ENCODE measurements at places on chromosomes 11 and 22.

- DNase-seq = peak; percentile 74
Measured at GRCh38 chr11:95506777-95507176, 275.8 kb upstream of the SESN3 start.

DNA sequence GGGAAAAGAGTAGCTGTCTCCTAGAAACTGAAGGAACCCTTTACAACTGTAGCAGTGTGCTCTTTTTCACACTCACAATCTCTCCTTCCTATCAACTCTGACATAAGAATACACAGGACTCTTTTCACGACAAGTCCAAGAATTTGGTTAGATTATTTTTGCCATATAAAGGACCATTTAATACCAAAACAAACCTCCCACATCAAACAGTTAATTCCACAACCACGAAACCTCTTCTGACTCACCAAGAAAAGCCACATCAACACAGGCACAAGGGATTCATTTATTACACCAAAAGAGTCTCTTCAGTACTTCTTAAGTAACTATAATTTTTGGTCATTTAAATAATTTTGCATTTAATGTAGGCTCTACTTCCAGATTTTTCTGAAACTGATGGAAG, 222.6 kb upstream of the PITPNB start:
- DNase-seq = peak; percentile 83

DNA sequence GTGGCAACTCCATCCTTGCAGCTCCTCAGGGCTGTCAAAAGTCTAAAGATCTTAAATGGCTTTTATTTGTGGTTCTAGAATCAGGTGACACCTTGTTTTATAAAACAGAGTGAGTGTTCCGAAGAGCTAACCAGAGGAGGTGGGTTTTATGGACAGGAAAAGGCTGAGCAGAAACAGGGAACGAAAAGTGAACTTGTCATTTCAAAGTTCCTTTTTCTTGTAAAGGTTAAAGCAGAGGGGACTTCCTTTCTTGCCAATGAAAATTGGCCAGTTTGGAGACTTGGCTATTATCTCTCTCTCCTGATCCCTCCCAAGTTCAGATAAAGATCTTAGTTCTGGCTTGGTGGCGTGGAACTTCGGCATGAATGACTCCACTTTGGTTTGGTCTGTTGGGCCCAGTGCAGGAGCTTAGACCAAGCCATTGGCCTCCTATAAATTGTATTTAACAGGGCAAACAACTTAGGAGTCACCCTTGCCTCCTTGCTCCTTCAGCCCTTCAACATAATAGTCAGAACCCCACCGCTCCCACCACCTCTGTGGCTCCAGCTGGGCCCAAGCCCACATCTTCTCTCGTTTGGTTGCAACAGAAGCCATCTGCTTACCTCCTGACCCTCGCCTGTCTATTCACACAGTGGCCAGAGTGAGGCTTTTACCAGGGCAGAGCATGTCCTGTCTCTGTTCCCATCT, 102.4 kb upstream of the THY1 start:
- no peak for DNase-seq

- DNase-seq = no peak
Measured at GRCh38 chr22:44221710-44222475, 41.2 kb downstream of the PARVG start.

- DNase-seq = no peak
Measured at GRCh38 chr11:133123366-133123765, 408.9 kb downstream of the OPCML start.

GRCh38 chr22:40633036-40633435, 3.5 kb downstream of the MRTFA start:
- no peak for DNase-seq

GRCh38 chr22:43828998-43829782, 17.1 kb upstream of the EFCAB6 start:
- peak; percentile 87 for DNase-seq

GRCh38 chr11:128519338-128519737, 68.0 kb downstream of the ETS1 start:
- DNase-seq = peak; percentile 31

DNA sequence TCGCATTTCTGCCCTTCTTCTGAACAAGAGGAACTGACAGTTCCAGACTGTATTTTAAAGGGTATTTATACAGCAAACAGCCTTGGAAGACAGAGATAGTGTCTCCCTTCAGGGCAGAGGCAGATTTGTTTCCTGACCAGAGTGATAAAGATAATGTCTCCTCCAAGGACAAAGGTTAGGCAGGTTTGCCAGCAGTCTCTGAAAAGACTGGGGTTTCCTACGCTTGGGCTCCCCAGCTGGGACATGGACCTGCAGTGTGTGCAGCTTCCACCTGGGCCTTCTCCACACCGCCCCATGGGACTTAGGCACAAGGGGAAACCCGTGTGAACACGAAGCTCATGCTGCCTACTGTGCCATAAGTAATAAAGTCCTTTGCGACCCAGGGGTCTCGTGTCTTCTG, 42.1 kb downstream of the RPL27A start:
- DNase-seq = no peak

- DNase-seq = peak; percentile 48
Measured at GRCh38 chr11:116787786-116788486, at the start of gene ZPR1. TSS of gene ZPR1 (minus strand) at chr11:116788023. CDS start at chr11:116787990, 33 bp downstream.

DNA sequence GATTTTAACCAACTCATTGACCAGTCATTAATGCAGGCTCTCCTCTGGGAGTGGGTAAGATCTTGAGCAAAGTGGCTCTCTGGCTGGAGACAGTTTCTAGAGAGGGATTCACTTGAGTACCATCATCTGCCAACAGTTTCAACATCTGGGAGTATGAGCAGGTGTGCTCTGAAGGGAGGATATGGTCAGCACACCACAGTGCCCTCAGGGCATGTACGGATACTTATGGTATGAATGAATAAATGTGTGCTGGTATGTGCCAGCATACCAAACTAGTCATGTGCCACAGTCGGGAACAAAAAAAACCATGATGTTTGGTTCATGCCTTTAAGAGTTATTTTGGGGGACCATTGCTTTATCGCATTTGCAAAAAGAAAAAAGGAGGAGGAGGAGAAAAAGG, 1197.5 kb upstream of the TENM4 start:
- no peak for DNase-seq

- no peak for DNase-seq
Measured at GRCh38 chr11:10926801-10927211, 69.0 kb upstream of the ZBED5 start.

GRCh38 chr11:74138021-74138420, 32.8 kb downstream of the C2CD3 start:
- DNase-seq = no peak

DNA sequence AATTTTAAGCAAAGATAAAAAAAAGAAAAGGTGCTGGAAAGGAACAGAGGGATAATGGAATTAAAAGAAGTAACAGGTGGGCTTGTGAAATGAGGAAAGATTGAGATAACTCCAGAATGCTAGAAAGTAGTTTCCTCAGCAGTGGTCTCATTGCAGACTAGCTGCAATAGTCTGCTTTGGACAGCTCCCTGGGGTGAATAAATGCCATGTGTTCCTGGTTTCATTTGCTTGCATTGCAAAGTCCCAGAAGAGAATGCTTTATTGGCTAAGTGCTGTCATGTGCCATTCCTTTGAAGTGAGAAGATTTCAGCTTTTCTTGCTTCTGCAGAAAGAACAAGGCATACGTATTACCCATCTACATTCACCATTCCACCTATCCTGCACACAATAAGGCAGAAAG, 478.8 kb upstream of the RAG2 start:
- no peak for DNase-seq

DNA sequence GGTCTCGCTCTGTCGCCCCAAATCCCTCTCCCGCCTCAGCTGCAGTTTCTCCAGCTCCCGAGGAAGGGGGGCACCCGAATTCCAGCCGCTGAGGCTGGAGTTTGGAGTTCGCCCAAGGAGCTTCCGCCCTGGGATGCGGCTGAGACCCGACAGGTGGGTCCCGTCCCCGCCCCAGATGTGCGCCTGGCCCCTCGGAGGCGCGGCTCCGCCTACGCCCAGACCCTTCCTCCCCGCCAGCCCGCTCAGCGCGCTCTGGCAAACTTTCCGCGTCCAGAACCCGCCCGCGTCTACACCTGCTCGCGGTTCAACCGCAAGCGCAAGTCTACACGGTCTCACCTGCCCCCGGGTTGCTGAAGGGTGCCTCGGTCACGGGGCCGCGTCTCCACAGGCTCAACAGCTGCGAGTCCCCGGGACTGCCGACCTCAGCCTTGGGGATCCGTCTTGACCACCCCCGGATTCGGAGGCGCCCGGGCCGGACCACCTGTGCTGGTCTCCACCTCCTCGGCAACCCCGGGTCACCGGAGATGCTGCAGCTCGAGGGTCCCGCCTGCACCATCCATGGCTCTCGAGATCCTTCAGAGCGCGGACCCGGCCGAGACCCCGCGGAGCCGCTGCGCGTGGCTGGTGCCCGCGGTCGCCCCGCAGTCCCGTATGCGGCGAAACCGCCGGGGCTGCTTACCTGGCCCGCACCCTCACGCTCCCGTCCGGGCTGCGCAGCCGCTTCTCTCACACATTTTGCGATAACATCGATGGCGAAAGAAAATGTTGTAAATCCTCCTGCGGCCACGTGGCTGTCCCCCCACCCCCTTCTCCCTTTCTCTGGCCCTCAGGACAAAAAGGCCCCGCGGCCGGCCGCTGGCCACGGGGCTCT, 63.6 kb downstream of the NFAM1 start:
- DNase-seq = no peak

- DNase-seq = no peak
Measured at GRCh38 chr22:48313175-48313830, 1514.4 kb downstream of the BRD1 start.

DNA sequence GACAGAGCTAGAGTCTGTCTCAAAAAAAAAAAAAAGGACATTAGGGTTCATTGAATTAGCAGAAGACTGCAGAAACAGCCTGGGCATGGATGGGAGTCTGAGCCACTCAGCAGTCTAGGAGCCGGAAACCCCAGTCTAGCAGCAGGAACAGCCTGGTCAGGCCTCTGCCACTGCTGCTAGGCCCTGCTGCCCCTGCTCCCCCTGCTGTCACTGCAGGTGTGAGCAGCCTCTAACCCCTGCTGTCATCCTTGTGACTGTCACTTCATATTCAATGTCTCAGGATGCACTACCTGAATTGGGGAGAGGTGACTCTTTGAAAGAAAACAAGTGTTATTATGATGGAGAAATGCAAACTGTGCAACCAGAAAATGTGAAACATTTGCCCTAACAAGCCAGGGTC, 7.0 kb upstream of the DDX17 start:
- no peak for DNase-seq

- no peak for DNase-seq
Measured at GRCh38 chr11:102724904-102725500, at the start of gene MMP8. TSS of gene MMP8 (minus strand) at chr11:102724954. CDS start at chr11:102724855, 99 bp downstream.

- no peak for DNase-seq
Measured at GRCh38 chr11:130600139-130600538, 151.7 kb downstream of the ADAMTS15 start.

DNA sequence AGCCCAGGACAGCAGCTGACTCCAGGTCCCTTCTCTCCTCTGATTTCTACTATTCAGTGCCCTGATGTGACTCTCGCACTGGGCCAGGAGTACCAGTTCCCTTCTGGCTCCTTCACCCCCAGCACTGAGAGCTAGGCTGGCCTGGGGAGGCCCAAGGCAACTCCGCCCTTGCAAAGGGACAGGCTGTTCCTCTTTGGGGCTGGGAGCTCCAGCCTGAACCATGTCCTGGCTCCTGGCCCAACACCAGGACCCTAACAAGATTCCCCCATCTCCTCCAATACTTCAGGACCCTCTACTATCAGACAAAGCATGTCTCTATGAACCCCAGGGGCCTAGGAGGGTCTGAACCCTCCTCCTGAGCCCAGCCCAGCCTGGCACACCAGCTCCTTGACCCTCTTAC, 12.5 kb downstream of the CREB3L1 start:
- no peak for DNase-seq

GRCh38 chr11:33670250-33671011, 30.2 kb downstream of the C11orf91 start:
- peak; percentile 77 for DNase-seq

DNA sequence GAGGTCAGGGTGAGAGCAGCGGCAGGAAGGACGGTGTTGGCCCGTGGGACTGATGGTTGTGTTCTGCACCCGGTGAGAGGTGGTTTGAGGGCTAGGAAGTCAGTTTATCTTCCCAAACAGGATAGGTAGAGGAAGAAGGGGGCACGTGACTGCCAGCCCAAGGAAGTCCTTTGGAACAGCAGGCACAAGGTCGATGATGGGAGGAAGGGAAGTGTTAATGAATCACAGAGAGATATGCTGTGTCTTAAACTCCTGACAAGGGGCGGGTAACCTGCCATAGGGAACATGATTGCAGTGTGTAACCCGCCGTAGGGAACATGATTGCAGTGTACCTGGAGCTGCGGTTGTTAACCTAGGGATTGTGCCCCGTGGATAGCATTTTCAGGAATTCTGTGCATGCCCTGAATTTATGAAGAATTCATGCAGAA, 49.0 kb downstream of the PRR5L start:
- no peak for DNase-seq

DNA sequence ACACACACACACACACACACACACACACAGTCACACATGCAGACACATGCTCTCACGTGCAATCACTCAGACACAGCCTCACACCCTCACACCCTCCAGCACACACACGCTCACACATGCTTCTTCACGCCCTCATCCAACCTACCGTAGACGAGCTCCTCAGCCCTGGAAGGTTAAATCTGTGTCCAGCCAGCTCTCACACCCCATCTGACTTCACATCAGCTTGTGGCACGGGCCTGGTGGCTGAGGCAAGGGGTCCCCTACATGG, 1.3 kb upstream of the SCUBE1 start:
- no peak for DNase-seq

- no peak for DNase-seq
Measured at GRCh38 chr11:8956860-8957259, 7.4 kb downstream of the TMEM9B start.

GRCh38 chr11:16013649-16014275, 342.6 kb downstream of the SOX6 start:
- peak; percentile 51 for DNase-seq

GRCh38 chr11:107740271-107740670, 28.4 kb upstream of the SLN start:
- peak; percentile 67 for DNase-seq

DNA sequence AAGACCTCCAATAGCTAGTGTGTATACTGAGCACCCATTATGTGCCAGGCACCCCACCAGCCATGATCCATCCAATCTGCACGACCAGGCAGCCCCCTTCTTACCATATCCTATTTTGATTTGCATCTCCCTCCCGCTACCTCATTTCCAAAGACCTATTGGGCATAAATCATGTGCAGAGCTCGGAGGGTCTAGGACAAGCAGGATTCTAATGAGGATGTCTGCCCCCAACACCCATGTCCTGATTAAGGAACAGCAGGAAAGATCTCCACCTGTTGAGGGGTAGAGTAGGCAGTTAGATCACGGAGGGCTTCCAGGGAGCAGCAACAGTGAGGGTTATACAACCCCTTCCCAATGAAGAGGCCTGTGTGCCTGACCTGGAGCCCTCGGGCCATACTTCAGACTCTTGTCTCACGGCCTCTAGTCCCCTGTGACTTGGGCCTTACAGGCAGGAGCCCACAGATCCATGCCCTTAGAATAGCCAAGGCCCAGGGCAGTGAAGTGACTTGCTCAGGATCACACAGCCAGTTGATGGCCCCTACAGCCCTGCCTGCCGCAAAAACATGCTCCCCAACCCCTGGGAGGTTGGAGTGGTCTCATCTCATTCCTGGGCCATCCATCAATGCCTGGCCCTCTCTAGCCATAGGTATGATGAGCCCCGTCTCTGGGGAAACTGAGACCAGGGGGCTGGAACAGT, 3.5 kb downstream of the RAB3IL1 start:
- DNase-seq = no peak
